Daoy (cell line): ENCODE measurements at places on chromosomes 7 and 10. TPM values are rescaled to one million over a fixed set of nuclear protein-coding genes. Genes with fewer than 3 reads are reported as not detected.

DNA sequence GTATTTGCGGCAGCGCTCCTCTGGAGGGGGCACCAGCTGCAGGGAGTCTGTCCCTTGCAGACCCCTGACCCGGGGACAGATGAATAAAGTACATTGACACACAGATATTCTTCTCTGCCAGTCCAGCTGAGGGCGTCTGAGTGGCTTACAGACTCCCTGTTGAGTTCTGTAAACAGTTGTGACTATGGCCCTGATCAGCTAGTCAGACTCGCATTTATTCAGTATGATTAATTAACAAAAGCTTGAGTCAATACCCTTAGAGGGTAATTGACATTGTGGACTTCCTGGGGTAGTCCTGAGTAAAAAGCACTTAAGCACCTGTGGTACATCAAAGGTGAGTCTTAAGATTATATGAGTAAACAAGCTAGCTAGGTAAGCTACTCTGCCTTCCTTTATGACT is 21.0 kb downstream of the ANKRD30A start:
- no peak for DNase-seq

DNA sequence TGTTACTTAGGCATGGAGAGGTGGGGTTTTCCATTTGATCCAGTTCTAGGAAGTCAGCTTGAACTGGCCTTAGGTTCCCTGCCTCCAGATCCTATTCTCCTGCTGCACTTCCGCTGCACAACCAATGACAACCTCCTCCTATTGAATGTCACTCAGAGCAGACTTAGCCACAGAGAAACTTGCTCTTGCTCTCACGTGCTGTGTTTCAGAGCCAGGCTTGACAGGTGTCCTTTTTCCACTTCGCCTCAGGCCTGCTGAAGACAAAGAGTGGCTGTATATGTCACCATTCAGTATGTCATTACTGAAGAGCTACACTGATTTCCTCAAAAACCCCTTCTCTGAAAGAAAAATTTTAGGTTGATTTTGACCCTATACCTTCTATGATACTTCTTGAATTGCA is 115.4 kb upstream of the ETV1 start:
- no peak for DNase-seq

GRCh38 chr7:124689523-124689922 is 76.1 kb downstream of the GPR37 start:
- no peak for DNase-seq

- DNase-seq, result no peak
Measured at GRCh38 chr10:43040482-43041256, 36.2 kb upstream of the RET start.

INTS15 gene
- 13.9 and 18.7 TPM in 2 replicates for total RNA-seq

GRCh38 chr10:125911990-125912389 is 15.6 kb downstream of the FANK1 start:
- no peak for DNase-seq
